ENCODE measurements at places on chromosomes 1 and 21.

- DNase-seq, result no peak
Observed at GRCh38 chr1:107940701-107941100, 24.3 kb downstream of the VAV3 start.

DNA sequence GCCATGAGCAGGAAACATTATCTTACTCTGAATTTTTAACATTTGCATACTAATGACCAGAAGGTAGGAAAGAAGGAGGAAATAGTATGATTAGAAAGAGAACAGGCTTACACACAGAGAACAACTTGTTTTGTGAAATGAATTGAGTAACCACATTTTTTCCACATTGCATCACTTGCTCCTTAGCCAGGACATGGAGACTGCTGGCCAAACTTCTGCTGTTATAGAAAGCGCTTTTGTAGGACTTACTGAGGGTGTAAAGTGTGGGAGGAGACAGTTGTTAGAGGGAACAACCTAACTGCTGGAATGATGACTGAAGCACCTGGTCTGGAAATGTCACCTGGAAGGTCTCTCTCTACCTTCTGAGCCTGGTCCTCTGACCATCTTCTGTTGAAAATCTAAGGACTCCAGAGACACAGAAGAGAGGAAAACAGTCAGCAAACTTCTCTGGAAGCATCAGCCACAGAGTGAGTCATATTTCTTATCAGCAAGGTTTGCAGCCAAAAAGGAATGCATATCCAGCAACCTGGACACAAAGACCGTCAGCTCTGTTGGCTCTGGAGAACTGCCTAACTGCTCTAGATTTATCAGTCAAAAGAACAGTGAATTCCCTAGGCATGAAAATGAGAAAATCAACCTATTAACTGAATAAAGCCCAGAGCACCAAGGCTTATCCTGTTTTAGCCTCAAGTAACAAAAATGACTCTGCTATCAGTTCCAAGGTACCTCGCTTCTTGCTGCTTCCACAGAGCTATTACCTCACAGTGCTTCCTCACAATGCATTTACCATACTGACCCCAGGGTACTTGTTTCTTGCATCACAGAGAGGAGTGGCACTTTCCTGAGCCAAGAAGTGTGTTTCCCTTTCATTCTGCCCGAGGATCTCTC lies 88.0 kb upstream of the SLFNL1 start:
- DNase-seq, result peak; percentile 52

DNA sequence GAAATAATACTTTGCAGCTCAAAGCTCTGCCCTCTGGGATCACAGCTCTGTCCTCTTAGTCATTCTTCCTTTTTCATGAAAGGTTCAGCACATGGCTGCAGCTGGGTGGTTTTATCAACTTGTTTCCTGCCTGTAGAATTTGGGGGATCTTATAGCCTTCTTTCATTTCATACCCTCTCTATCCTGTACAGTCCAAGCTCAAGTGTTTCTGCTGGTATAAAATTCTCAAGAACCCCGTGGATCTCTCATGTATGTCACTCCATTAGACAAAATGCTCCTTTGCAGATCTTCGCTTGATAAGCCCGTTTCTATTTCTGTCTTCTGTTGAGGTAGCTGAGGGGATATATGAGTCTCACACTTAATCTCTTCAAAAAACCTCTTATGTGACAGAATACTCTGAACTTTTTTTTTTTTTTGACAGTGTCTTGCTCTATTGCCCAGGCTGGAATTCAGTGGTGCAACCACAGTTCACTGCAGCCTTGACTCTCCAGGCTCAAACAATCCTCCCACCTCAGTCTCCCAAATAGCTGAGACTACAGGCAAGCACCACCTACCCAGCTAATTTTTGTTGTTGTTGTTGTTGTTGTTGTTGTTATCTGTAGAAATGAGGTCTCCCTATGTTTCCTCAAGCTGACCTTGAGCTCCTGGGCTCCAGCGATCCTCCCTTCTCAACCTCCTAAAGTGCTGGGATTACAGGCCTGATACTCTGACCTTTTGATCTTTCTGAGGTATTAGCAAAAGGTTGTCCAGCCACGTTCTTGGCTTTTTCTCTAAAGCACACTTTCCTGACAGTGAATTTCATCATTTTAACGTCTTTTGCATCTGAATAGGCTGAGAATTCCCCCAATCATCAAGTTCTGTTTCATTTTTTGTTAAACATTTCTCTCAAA lies 24.6 kb upstream of the COL9A2 start:
- no peak for DNase-seq

GRCh38 chr1:5423109-5423508 lies 569.1 kb downstream of the NPHP4 start:
- DNase-seq, result no peak

- DNase-seq, result no peak
Observed at GRCh38 chr21:45330851-45331261, 43.2 kb upstream of the POFUT2 start.

DNA sequence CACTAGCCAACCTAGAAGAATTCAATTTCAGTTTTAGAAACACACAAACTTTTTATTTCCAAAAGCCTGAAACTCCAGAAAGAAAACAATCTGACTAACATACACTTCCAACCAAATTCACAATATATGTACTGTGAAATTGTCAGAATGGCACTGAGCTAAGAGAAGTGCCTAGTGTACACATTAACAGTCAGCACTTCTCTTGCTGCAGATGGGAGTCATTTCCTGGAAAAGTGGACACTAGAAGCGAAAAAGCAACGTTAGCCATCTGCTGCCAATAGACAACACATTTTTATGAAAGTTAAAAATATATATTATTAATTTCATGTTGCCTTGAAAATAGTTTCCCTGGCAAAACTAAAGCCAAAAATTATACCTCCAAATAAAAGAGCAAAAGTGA lies 66.1 kb downstream of the EPS15 start:
- no peak for DNase-seq

DNA sequence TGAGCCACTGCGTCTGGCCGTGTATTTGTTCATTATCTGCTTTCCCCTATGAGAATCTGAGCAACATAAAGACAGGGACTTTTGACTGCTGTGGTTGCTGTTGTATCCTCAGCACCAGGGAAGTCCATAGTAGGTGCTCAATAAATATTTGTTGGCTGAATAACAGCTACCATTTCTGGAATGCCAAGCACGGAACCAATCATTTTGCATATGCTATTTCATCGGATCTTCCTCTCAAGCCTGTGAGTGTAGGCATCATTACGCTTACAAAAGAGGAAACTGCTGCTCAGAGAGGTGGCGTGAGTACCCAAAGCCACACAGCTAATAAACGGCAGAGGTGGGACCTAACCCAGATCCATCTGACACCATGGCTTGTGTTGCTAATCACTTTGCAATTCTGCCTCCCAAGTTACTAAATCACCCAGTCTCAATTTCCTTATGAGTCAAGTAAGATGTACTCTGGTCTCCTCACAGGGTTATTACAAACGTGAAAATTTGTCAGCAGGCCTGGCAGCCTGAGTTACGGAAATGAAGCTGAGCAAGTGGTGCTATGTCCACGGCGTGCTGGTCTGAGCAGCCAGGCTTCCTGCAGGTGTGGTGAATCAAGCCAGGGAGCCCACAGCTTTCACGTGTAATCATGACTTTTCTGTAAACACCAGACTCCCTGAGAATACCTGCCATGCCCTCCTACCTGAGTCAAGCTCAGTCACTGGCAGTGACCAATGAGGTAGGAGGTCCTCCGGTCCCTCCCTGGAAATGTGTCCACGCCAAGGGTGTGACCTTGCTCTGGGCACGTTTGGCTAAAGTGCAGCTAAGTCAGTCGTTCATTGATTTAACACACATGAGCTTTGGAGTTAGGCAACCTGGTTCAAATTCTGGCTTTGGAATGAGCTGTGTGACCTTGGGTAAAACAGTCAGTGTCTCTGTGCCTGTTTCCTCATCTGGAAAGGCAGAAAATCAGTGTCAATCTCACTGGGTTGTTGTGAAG lies 4.8 kb upstream of the RHCE start:
- no peak for DNase-seq

DNA sequence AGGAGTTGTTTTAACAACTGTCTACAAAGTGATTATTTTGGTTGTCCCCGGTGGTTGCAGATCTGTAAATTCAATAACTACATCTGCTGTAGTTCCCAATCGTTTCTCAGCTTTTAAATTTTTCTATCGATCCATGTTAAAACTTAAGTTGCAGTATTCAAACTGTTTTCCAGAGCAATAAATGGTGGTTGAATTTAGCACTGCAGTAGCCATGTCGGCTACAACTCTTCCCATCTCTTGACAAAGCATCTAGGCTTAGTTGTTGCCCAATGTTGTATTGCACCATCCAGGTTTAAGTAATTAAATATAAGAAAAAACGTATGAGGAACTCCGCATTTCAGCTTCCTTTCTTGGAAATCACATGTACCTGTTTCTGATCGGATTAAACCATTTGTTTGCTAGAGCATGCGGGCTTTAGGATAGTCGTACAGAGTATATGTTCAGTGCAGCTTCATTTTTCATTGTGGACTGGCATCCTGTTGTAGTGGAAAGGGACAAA lies 996 bp downstream of the CNIH4 start:
- no peak for DNase-seq

DNA sequence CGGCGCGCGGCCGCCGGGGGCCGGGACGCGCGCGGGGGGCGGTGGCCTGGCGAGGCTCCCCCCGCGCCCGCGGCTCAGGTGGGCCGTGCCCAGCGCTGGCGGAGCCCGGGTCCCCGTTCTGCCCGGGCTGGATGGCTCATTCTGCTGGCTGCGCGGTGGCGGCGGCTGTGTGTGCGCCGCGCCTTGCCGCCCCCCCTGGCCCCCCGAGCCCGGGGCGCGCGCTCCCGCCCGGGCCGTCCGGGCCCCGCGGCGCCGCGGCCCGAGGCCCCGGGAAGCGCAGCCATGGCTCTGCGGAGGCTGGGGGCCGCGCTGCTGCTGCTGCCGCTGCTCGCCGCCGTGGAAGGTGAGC lies at the start of gene EPHB2:
Gene EPHB2 (plus strand): TSS at position 139 of the 349 bp plus-strand sequence. CDS start 144 bp downstream, at position 283.
- DNase-seq, result no peak
